ENCODE measurements at places on chromosomes 13 and 19. TPM values are rescaled to one million over a fixed set of nuclear protein-coding genes. Genes with fewer than 3 reads are reported as not detected.

DNA sequence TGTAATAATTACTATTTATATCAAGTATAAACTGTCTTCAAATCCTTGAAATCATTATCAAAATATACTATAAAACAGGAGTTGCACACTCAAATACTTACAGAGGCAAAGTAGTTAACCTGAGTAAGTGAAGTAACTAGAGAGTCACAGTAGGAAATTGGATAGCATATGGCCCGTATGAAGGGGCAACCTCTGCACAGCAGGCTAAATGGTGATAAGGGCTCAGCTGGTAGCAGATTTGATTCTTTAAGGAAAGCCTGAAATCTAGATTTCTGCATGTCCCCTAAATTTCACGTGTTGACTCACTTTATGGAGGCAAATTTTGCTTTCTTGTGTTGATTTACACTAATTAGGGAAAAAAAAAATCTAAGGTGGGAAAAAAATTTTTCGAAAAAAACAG is 46.4 kb downstream of the STOML3 start:
- DNase-seq: no peak

- DNase-seq: no peak
Observed at GRCh38 chr13:30581582-30581981, 36.1 kb upstream of the USPL1 start.

- no peak for DNase-seq
Observed at GRCh38 chr13:24615114-24615513, 65.1 kb upstream of the ATP12A start.

DNA sequence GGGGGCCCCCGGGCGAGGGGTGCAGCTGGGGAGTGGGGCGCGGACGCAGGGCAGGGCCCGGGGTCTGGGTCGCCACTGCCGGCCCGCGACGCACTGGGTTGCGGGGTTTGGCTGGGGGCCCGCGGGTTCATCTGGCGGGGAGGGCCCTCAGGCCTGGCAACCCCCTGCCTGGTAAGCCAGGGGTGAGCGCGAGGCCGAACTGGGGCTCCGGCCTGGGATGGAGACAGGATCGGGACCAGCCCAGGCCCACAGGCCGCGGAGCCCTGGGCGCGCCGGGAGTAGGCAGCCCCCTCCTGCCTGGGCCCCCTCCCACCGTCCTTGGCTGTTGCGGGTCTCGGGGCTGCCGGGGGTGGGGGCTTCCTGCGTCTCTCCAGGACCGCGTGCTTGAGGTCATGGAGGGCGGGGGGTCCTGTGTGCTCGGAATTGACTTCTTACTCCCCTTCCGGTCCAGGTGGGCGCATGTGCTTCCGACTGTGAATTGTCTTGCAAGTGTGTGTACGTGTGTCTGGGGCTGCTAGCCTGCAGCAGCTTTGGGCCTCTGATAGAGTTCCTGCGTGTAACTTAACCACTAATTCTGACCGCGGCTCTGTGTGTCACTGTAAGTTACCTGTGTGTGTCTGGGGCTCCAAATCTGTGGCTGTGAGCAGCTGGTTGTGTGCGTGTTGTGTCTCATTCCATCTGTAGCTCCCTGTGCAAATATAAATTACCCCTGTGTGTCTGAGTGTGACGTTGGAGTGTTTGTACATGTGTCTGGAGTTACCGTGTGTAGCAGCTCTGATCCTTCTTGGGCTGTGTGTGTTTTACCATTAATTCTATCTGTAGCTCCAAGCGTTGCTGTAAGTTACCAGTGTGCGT is 751 bp downstream of the GRAMD1A start:
- no peak for DNase-seq

GRCh38 chr19:5136073-5136855 is 167.4 kb downstream of the KDM4B start:
- no peak for DNase-seq

DNA sequence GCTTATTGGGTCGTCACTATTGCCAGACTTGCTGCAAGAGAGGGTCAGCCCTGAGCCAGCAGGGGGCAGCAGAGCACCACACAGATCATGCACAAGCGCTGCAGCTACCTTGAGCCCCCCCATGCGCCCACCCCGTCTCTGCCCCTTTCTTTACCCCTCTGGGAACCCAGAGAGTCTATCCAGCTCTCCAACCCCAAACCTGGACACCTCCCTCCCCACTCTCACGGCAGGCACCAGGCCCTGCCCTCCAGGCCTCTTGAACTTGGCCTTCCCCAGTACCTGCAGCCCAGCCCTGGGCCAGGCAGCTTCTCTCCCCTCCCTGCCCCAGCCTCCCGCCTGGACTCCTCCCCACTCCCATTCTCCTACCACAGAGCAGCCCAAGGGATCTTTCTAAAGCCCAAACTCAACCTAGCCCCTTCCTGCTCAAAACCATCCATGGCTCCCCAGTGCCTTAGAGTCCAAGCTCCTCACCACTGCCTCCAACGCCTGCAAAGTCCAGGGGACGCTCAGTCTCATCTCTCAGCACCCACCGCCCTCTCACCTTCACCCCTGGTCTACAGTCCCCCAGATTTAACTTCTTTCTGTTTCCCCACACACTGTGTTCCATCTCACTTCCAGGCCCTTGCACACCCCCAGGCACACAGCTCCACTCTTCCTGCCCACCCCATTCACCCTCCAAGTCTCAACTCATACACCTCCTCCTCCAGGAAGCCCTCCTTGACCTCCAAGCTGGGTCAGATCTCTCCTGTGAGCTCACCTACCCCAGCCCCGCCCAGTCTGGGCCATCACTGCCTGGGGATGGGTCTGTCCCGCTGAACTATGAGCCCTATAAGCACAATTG is 9.4 kb upstream of the CEACAM16 start:
- peak; percentile 88 for DNase-seq

- DNase-seq: no peak
Observed at GRCh38 chr19:3577723-3578344, 5.1 kb downstream of the HMG20B start.

DNA sequence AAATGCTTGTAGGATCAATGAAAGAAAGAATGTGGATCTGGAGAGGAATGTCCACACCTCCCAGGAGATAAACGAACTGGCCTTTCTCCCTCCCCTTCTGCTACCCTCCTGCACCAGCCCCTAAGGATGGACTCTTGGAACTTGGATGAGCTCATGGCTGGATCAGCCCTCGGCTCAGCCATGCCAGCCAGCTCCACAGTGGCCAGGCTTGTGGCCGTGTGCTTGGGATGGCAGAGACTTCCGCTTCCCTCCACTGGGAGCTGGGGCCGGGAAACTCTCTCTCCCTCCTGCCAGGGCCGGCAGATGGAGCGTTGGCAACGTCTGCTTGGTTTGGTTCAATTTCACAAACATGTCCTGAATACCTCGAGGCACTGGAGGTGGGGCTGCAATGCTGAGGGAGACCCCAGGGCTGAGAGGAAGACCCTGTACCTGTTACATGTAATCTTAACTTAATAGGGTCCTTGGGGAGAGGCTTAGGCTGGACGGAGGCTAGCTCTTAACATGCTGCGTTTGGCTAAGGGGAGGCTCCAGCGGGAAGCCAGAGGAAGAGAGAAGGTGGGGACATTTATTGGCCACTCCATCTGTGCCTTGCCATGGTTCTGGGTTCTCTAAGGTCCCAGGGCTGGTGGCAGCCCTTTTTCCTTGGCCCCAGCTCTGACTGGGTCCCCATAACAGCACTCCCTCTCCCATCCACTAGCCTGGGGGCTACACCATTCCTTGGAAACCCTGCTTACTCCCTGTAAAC is 152.5 kb downstream of the IER2 start:
- DNase-seq: no peak

DNA sequence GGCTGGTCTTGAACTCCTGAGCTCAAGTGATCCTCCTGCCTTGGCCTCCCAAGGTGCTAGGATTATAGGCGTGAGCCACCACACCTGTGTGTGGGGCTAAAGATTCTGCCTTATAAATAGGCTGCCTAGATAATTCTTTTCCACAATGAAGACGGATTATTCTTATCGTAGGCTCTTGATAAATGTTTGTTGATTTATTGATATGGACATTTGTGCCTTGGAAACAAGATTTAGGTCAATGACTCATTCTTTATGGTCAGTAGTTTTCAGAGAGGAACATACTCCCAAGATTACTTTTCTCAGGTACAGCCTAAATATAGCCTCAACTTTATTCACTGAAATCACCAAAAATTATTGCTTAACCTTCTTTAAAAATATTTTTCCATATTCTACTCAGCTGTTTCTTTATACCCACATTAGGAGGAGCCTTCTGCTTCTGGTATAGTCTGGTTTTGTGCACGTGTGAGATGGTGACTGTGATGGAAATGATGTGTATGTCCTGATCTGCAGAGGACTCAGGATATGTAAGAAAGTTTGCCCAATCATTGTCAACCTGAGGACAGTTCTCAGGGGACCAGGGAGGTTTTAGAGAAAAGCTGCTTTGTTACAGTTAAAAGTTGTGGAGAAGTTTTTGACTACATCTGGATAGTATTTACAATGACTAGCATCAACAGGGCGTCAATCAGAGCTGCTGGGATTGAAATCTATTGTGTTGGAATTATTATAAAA is 208.9 kb downstream of the DNAJC15 start:
- no peak for DNase-seq

DNA sequence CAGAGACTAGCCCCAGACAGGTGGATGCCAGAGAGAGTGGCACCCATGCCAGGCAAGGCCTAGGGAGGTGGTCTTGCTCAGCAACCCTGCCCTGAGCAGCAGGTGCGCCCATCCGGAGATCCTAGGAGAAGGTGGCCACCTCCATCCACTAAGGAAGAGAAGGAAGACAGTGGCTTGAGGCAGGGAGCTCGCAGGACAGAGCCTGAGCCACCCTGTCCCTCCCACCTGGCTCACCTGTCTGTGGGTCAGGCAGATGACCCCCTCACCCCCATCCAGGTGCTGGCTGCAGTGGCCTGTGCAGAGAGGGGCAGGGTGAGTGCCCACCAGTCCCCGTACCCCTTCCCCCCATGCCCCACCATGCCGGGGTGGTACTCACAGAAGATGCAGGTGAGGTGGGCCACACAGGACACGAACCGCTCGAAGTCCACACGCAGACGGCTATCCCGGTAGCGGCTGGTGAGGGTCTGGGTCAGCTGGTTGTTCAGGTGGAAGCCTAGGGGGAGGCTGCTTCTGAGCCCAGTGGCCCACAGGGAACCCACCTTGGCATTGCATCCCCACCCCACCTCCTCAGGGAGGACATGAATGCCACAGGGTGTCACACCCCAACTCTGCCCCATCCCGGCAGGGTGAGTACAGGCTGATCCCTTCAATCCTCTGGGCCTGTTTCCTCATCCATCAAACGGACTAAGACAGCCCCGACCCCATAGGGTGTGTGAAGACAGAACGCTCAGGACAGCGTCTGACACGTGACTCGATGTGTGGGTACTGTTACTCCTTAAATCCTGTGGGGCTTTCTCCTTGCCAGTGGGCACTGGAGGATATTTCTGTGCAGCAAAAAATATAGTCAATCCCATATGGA is 13.3 kb downstream of the CAPN12 start:
- DNase-seq: peak; percentile 54

- DNase-seq: no peak
Observed at GRCh38 chr13:107585469-107586180, 629.7 kb downstream of the LIG4 start.

GRCh38 chr19:704447-704741 is 4.3 kb upstream of the PALM start:
- DNase-seq: no peak

GRCh38 chr19:8561075-8561764 is 16.0 kb downstream of the MYO1F start:
- no peak for DNase-seq

GRCh38 chr19:42191330-42191729 is 26.1 kb downstream of the DEDD2 start:
- DNase-seq: no peak

CPT1C gene
- total RNA-seq: 5.9 TPM

IFNL1 gene
- total RNA-seq: not detected

PKN1 gene
- total RNA-seq: 116 TPM

LHB gene
- not detected for total RNA-seq

CEACAM16 gene
- total RNA-seq: not detected

PIN1 gene
- 54.6 TPM for total RNA-seq

NLRP5 gene
- total RNA-seq: not detected

GRIK5 gene
- 9.2 TPM for total RNA-seq

CYP4F12 gene
- total RNA-seq: 23.6 TPM

FAM83E gene
- not detected for total RNA-seq

ZNF460 gene
- total RNA-seq: 80.5 TPM

Data from sciatic nerve (tissue), 2 donors.